Bronchus fibroblast of lung (primary cell): ENCODE measurements at places on chromosomes 12 and 14. TPM values are rescaled to one million over a fixed set of nuclear protein-coding genes. Genes with fewer than 3 reads are reported as not detected.

PRR13 gene
- total RNA-seq: 115 and 126 TPM in 2 replicates

FOXG1 gene
- under 0.01 and 0.15 TPM in 2 replicates for total RNA-seq

EPYC gene
- 0.67 TPM in 1 of 2 replicates, not detected in the other for total RNA-seq

CIT gene
- 30.3 and 34.6 TPM in 2 replicates for total RNA-seq

TRHDE gene
- 12.5 and 12.8 TPM in 2 replicates for total RNA-seq

USP5 gene
- 80.7 and 84.2 TPM in 2 replicates for total RNA-seq

HIF1A gene
- 403 and 419 TPM in 2 replicates for total RNA-seq

SERPINA9 gene
- 0.45 TPM in 1 of 2 replicates, not detected in the other for total RNA-seq

IRF9 gene
- total RNA-seq: 36.3 and 39.8 TPM in 2 replicates

CCDC184 gene
- 0.34 and 0.45 TPM in 2 replicates for total RNA-seq

HOXC12 gene
- total RNA-seq: not detected in 2 replicates

GALNT16 gene
- total RNA-seq: 0.17 and 0.45 TPM in 2 replicates

CLEC4E gene
- total RNA-seq: not detected in 2 replicates

NUAK1 gene
- total RNA-seq: 3.0 and 3.5 TPM in 2 replicates

NXPH4 gene
- total RNA-seq: 0.50 and 1.5 TPM in 2 replicates

RFX4 gene
- total RNA-seq: not detected in 2 replicates

ISCU gene
- 84.1 and 97.3 TPM in 2 replicates for total RNA-seq

EML5 gene
- 0.89 TPM in 1 of 2 replicates, not detected in the other for total RNA-seq

SAMD15 gene
- total RNA-seq: 0.45 and 1.0 TPM in 2 replicates

KLRG1 gene
- 0.45 and 1.7 TPM in 2 replicates for total RNA-seq

ZFHX2 gene
- 0.15 and 0.17 TPM in 2 replicates for total RNA-seq

COPS7A gene
- 95.1 and 98.9 TPM in 2 replicates for total RNA-seq

TAS2R7 gene
- not detected in 2 replicates for total RNA-seq

TMEM132C gene
- total RNA-seq: not detected in 2 replicates

LTB4R2 gene
- total RNA-seq: 1.0 and 3.0 TPM in 2 replicates

NKX2-1 gene
- not detected in 2 replicates for total RNA-seq

SMCO2 gene
- not detected in 2 replicates for total RNA-seq
